ENCODE measurements at places on chromosomes 6 and 20. TPM values are rescaled to one million over a fixed set of nuclear protein-coding genes. Genes with fewer than 3 reads are reported as not detected.
A peak's percentile ranks its signal among the peaks of the same experiment; 100 is the strongest.

GRCh38 chr6:52801188-52801841 is 2.3 kb downstream of the GSTA1 start:
- DNase-seq: no peak

DNA sequence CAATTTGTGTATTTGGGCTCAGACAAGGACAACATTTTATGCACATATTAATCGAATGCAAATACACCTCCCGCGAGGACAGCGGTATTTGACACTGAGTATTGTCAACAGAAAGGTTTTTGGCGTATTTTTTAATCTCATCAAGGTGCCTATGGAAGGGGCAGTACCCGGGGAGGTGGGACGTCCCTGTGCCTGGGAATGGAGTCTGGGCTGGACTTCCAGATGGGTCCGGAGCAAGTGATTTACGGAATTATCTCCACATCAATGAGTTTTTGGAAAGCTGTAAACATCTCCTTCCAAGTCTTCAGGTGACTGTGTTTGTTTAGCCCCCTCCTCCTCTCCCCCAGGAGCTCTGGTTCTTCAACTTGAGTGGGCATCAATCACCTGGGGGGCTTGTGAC is 39.8 kb downstream of the PRR18 start:
- DNase-seq: no peak

GRCh38 chr6:112934433-112935327 is 587.5 kb downstream of the RFPL4B start:
- DNase-seq: no peak

DNA sequence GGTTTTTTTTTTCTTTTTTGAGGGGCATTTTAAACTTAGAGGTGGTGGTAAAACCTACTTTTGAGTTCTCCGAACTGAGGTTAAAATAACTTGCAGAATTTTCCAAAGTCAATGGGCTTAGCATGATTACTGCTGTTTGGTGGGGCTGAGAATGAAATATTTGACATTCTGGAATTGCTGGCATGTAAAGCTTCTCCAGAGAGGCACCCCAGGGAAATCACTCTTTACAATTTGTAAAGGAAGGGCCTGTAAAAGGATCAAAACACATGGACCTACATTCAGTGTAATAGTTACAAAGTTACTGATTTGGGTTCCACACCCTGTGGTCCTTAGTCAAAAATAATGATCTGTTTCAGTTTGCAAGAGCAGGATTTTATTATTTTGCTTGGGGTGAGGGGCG is 5.5 kb downstream of the FAM217B start:
- DNase-seq: no peak

GRCh38 chr6:25893778-25894177 is 19.7 kb upstream of the SLC17A3 start:
- no peak for DNase-seq

GRCh38 chr6:85362652-85363310 is 87.1 kb upstream of the NT5E start:
- DNase-seq: no peak

DNA sequence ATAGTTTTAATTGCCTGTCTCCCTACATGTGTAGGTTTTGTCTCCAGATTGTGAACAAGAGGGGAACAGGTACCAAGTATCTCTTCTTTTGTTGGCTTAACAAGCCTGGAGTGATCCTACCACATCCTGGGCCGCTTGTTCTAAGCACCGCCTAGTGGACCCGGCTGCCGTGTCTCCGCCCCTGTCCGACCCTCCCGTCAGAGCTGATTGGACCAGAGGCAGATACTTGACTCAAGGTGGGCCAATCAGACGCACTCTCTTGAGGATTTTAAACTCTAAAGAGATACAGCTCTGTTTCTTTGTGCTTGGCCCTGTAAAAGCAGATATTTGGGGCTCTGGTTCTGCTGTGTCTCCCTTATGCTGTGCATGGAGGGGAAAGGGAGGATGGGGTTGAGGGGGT is 68.2 kb downstream of the PRDM1 start:
- DNase-seq: no peak

DNA sequence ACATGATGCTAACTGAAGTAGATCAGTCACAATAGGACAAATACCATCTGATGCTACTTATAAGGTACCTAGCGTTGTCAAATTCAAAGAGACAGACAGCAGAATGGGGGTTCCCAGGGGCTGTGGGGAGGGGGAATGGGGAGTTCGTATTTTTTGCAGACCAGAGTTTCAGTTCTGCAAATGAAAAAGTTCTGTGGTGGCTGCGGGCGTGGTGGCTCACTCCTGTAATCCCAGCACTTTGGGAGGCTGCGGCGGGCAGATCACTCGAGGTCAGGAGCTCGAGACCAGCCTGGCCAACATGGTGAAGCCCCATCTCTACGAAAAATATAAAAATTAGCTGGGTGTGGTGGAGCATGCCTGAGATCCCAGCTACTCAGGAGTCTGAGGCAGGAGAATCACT is 68.1 kb downstream of the SLC22A23 start:
- no peak for DNase-seq

DNA sequence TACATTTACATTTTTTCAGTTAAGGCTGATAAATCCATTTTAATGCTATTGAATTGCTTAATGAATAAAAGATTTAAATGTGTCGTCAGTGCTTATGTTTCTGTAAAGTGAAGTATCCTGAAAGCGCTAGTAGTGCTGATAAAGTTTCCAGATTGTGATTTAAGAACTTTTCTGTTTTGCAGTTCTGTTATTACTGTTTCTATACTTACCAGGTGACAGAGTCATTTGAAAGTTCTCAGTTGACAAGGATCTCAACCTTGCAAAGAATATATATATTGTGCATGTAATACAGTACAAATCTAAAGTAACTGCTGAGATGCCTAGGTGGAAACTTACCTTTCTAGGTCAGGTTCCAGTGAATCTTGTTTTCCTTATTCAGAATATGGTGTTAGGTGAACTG is 201.8 kb downstream of the ARID1B start:
- no peak for DNase-seq

GRCh38 chr20:14829906-14830305 is 492.5 kb upstream of the FLRT3 start:
- DNase-seq: no peak

GRCh38 chr6:43779852-43780236 is 9.8 kb downstream of the VEGFA start:
- DNase-seq: peak; percentile 49

- DNase-seq: no peak
These were observed 27.0 kb upstream of the TFB1M start for GRCh38 chr6:155341130-155341828.

- DNase-seq: no peak
These were observed 90.9 kb downstream of the PRND start for GRCh38 chr20:4812641-4813075.

DNA sequence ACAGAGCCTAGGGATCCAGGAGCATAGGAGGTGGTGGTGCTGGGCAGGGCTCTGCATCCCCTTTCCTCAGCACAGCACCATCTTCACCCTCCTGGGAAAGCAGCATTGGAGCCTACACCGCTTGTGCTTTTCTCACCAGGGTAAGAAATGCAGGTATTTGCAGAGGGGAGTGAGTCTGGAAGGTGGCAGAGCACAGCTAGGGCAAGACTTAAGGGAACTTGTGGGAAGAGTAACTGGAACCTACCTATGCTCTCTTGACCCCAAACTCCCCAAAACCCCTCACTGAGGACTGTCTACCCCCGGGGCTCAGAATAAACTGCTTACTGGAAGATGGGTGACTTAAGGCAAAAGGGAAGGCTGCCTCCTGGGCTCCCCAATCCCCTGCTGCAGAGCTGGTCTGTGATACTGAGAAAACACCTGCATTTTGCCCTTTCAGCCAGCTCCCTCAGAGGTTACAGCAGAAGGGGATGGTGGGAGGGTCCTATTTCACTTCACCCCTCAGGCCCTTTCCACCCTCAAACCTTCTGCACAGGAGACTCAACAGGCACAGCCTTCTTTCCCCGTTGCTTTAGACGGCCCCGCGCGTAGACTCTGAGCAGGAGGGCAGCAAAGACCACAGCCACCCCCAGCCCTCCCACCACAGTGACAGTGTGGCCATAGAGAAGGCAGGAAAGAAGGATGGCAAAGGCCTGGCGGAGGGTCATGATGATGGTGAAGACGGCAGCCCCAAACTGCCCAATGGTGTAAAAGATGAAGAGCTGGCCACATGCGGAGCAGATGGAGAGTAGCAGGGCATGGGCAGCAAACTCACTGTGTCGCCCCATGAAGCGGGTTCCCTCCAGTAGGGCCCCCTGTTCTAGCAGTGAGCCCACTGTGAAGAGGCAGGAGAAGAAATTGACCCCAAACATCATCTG is 2.9 kb downstream of the SLC35B2 start:
- DNase-seq: no peak

DNA sequence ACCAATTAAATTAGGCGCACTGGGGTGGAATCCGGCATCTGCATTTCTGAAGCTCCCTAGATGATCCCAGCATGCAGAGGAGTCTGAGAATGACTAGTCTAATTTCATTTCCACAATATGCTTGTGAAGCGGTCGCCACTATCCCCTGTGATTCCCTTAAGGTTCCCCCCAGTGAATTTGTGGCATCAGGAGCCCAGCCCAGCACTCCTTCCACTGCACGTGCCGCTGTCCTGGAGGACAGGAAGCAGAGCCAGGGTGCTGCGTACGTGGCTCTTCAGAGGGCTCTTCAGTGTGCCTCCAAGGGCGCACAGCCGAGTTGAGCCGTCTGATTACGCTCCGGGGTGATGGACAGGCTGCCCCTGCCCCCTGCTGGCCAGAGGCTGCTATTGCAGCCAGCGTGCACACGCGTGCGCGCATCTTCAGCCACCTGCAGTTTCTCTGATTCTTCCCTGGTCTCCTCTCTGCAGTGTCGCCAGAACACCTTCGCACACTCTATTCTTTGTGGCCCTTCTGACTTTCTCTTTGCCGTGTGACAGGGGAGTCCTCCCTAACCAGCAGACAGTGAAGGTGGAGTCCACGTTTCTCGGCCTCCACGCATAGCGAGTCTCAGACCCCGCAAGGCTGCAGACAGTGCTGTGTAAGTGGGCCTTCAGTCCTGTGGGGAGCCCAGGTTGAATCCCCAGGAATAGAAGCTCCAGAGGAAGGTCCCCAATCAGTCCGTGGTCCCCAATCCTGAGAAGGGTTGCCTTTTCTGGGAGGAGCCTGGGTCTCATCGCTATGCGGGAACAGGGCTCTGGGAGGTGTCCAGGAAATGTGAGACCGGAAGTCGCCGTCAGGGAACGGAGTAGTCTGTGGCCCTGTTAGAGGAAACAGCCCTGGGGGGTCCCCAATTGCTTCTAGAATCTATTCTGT is 16.5 kb upstream of the NCR2 start:
- DNase-seq: peak; percentile 67

DNA sequence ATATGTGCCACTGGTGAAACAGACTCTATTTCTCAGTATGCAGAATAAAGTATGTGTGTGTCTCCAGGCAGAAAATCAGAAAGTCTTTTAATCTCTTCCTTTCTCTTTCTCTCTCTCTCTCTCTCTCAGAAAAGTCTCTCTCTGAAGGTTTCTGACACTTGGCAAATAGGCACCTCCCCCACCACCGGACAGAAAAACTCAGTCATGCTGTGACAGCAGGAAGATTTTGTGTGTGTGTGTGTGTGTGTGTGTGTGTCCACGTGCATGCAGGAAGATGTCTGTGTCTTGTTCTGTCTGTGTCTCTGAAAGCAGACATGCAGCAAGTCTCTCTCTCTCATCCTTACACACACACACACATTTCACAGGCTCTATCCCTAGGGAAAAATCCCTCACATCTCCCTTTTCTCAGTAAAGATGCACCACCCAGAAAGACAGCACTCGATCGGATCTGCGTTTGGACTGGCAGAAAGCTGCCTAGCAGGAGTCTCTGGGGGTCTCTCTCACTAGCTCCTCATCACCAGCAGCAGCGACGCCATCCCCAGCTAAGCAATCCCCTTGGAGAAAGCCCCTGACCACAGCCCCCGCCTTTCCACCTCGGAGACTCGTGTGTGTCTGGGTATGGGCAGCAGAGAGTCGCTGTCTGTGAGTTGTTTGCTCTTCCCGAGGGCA is 98.3 kb downstream of the EDN3 start:
- no peak for DNase-seq

PSORS1C2 gene
- polyA plus RNA-seq: 0.14 TPM

CLPSL1 gene
- polyA plus RNA-seq: 1.3 TPM

OPRM1 gene
- polyA plus RNA-seq: not detected

Data from renal cortex interstitium (tissue), 15 donors.